ENCODE measurements at places on chromosomes 12 and 14. TPM values are rescaled to one million over a fixed set of nuclear protein-coding genes. Genes with fewer than 3 reads are reported as not detected.

Gene ZNF839
- 7.7 TPM for total RNA-seq

Gene C12orf54
- not detected for total RNA-seq

Gene TCL1A
- total RNA-seq = not detected

Gene FBXW8
- 13.9 TPM for total RNA-seq

Gene KSR2
- not detected for total RNA-seq

Gene ANKS1B
- total RNA-seq = 37.0 TPM

Gene ESPL1
- 0.49 TPM for total RNA-seq

Gene CLEC4D
- 1.4 TPM for total RNA-seq

Gene DUSP16
- total RNA-seq = 27.4 TPM

Gene CHURC1
- total RNA-seq = 80.4 TPM

Gene FAIM2
- 16.4 TPM for total RNA-seq

DNA sequence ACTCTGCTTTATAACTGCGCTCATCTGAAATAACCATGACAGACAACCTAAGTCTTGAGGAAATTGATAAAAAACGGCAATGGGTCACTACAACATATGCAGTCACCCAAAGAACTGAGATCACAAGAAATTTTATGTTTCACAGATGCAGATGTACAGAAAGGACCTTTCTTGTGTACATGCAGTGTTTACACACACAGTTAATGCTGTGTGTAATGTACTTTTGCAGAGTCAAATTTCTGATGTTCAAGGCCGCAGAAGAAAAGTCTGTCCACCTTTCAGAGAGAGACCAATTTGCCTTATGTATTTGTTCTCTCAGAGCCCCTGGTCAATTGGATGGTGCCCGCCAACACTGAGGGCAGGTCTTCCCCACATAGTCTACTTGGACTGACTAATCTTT is 23.0 kb upstream of the TBK1 start:
- no peak for DNase-seq
- peaks cover 5% of the 10 kb centered on the region for H3K36me3 ChIP-seq
- H3K27me3 ChIP-seq = no peaks in the 10 kb centered on the region

GRCh38 chr12:3752741-3753486 is at the start of gene CRACR2A:
CRACR2A (minus strand) TSS chr12:3753109; CDS start chr12:3696999, 56,110 bp downstream.
- H3K36me3 ChIP-seq = no peaks in the 10 kb centered on the region
- no peaks in the 10 kb centered on the region for H3K4me1 ChIP-seq
- DNase-seq = peak; percentile 88
- no peaks in the 10 kb centered on the region for H3K27me3 ChIP-seq
- H3K4me3 ChIP-seq = no peak within 1 kb of the TSS

GRCh38 chr12:45619736-45620135 is 109.8 kb upstream of the ARID2 start:
- no peak overlapping the region for H3K27ac ChIP-seq
- no peak for DNase-seq
- no peaks in the 10 kb centered on the region for H3K36me3 ChIP-seq
- no peaks in the 10 kb centered on the region for H3K27me3 ChIP-seq

GRCh38 chr14:67436006-67436866 is 24.3 kb upstream of the PLEK2 start:
- no peaks in the 10 kb centered on the region for H3K27me3 ChIP-seq
- H3K4me1 ChIP-seq = no peaks in the 10 kb centered on the region
- DNase-seq = no peak
- no peak overlapping the region for H3K27ac ChIP-seq
- no peak overlapping the region for H3K4me3 ChIP-seq
- no peaks in the 10 kb centered on the region for H3K36me3 ChIP-seq

DNA sequence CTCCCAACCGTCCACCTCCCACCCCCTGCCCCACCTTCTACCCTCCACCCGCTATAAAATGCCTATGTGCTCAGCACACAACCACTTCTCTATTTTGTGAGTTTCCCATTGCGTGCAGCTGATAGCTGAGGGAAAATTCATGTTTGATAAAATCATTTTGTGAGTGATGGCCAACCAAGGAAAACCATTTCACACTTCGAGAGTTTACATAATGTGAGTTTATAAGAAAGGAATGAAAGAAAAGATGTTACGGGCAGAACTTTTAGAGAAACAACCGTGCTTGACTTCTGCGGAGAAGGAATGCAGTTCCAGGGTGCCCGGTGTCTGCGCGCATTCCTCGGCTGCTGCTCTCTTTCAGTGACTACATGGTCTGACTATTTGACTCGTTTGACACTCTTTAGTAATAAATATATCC is 140.9 kb downstream of the EFCAB11 start:
- no peak overlapping the region for H3K4me3 ChIP-seq
- H3K27ac ChIP-seq = peak overlapping the region; percentile 41
- no peaks in the 10 kb centered on the region for H3K36me3 ChIP-seq
- H3K27me3 ChIP-seq = no peaks in the 10 kb centered on the region
- no peaks in the 10 kb centered on the region for H3K4me1 ChIP-seq

DNA sequence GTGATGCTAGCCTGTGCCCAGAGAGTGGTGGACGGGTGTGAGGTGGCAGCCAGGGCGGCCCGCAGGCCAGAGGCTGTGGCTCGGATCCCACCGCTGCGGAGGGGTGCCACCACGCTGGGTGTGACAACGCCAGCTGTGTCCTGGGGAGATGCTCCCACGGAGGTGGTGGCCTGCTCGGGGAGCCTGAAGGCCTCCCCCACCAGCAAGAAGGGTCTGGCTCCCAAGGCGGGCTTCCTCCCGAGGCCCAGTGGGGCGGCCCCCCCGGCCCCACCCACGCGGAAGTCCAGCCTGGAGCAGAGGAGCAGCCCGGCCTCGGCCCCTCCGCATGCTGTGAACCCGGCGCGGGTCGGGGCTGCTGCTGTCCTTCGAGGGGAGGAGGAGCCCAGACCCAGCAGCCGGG is 38.2 kb downstream of the KIF26A start:
- H3K27me3 ChIP-seq = no peaks in the 10 kb centered on the region
- H3K4me1 ChIP-seq = no peaks in the 10 kb centered on the region
- no peak overlapping the region for H3K4me3 ChIP-seq
- H3K36me3 ChIP-seq = no peaks in the 10 kb centered on the region
- no peak for DNase-seq
- no peak overlapping the region for H3K27ac ChIP-seq

DNA sequence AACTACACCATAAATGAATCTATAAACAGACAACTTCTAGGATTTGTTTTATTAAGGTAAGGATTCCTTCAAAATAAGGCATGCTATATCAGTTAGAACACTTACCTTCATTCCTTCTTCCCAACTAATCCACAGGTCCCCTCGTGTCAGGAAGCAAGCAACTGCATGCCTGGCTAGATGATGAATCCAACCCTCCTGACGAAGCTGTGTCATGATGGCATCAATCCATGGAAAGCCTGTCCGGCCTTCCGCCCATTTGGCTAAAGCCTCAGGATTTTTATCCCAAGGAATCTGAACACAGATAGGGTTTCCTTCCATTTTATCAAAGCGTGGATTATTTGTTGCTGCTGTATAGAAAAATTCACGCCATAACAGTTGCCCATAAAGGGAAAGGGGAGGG is 12.5 kb upstream of the MTERF2 start:
- H3K4me3 ChIP-seq = no peak overlapping the region
- H3K27ac ChIP-seq = no peak overlapping the region
- no peak for DNase-seq

DNA sequence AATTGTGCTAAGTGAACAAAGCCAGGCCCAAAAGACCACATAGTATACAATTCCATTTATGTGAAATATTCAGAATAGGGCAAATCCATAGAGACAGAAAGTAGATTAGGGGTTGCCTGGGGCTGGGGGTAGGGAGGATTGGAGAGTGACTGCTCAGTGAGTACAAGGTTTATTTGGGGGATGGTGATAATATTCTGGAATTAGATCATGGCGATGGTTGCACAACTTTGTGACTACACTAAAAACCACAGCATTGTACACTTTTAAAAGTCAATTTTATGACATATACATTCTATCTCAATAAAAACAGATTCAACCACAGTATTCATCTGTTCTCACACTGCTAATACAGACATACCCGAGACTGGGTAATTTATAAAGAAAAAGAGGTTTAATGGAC is 68.7 kb upstream of the MAP1LC3B2 start:
- H3K36me3 ChIP-seq = no peaks in the 10 kb centered on the region
- no peaks in the 10 kb centered on the region for H3K4me1 ChIP-seq
- peaks cover 1% of the 10 kb centered on the region for H3K27me3 ChIP-seq
- no peak for DNase-seq

GRCh38 chr12:99495799-99496198 is 151.8 kb upstream of the GARIN6 start:
- no peak overlapping the region for H3K27ac ChIP-seq
- H3K4me3 ChIP-seq = no peak overlapping the region
- no peaks in the 10 kb centered on the region for H3K4me1 ChIP-seq
- H3K36me3 ChIP-seq = no peaks in the 10 kb centered on the region
- DNase-seq = no peak

DNA sequence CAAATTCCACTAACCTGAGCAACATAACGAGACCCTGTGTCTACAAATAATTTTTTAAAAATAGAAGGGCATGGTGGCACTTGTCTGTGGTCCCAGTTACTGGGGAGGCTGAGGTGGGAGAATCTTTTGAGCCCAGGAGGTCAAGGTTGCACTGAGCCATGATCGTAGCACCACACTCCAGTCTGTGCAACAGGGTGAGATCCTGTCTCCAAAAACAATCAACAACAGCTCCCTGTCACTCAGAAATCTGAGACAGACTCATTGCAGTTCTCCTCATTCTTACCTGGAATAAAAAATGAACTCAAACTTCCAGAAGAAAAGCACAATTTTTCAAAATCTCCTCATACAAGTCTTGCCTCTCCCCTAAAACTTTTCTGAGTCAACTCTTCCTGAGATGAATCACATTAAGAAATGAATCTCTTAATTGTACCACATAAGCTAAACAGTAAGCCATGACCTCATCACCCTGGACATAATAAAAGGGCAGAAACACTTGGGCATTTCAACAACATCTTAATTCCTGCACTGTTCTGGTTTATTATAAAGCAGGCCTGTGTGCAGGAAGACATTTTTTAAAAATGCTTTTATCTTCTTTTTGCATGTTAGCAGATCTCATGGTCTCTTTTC is 214.3 kb upstream of the CDKN3 start:
- no peaks in the 10 kb centered on the region for H3K27me3 ChIP-seq
- H3K27ac ChIP-seq = no peak overlapping the region
- no peak overlapping the region for H3K4me3 ChIP-seq
- no peak for DNase-seq
- no peaks in the 10 kb centered on the region for H3K4me1 ChIP-seq

GRCh38 chr12:125092872-125093680 is 27.8 kb downstream of the AACS start:
- no peaks in the 10 kb centered on the region for H3K36me3 ChIP-seq
- H3K27me3 ChIP-seq = no peaks in the 10 kb centered on the region
- no peaks in the 10 kb centered on the region for H3K4me1 ChIP-seq
- no peak overlapping the region for H3K27ac ChIP-seq
- no peak for DNase-seq
- H3K4me3 ChIP-seq = no peak overlapping the region

GRCh38 chr14:79421811-79422210 is 789.5 kb downstream of the DIO2 start:
- H3K4me3 ChIP-seq = no peak overlapping the region
- no peaks in the 10 kb centered on the region for H3K36me3 ChIP-seq
- H3K27me3 ChIP-seq = no peaks in the 10 kb centered on the region
- no peak for DNase-seq
- H3K27ac ChIP-seq = no peak overlapping the region

GRCh38 chr12:662566-663292 is 516 bp downstream of the NINJ2 start:
- H3K27me3 ChIP-seq = no peaks in the 10 kb centered on the region
- H3K36me3 ChIP-seq = no peaks in the 10 kb centered on the region
- no peak overlapping the region for H3K27ac ChIP-seq
- no peak for DNase-seq

- H3K27ac ChIP-seq = no peak overlapping the region
- no peaks in the 10 kb centered on the region for H3K27me3 ChIP-seq
- peaks cover 2% of the 10 kb centered on the region for H3K4me1 ChIP-seq
- no peak for DNase-seq
- no peaks in the 10 kb centered on the region for H3K36me3 ChIP-seq
These were observed 30.7 kb downstream of the MAP4K5 start for GRCh38 chr14:50501642-50502041.

DNA sequence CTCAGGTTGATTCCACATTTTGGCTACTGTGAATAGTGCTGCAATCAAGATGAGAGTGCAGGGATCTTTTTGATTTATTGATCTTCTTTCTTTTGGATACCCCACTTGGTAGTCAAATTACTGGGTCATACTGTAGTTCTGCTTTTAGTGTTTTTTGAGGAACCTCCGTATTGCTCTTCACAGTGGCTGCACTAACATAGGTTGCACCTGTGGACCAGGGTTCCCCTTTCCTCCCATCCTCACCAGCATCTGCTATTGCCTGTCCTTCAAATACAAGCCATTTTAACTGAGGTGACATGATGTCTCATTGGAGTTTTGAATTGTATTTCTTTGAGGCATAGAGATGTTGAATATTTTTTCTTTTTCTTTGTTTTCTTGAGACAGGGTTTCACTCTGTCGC is 152.5 kb upstream of the TMEM132C start:
- DNase-seq = no peak
- H3K4me1 ChIP-seq = no peaks in the 10 kb centered on the region
- no peak overlapping the region for H3K27ac ChIP-seq
- H3K4me3 ChIP-seq = no peak overlapping the region
- no peaks in the 10 kb centered on the region for H3K27me3 ChIP-seq
- no peaks in the 10 kb centered on the region for H3K36me3 ChIP-seq

DNA sequence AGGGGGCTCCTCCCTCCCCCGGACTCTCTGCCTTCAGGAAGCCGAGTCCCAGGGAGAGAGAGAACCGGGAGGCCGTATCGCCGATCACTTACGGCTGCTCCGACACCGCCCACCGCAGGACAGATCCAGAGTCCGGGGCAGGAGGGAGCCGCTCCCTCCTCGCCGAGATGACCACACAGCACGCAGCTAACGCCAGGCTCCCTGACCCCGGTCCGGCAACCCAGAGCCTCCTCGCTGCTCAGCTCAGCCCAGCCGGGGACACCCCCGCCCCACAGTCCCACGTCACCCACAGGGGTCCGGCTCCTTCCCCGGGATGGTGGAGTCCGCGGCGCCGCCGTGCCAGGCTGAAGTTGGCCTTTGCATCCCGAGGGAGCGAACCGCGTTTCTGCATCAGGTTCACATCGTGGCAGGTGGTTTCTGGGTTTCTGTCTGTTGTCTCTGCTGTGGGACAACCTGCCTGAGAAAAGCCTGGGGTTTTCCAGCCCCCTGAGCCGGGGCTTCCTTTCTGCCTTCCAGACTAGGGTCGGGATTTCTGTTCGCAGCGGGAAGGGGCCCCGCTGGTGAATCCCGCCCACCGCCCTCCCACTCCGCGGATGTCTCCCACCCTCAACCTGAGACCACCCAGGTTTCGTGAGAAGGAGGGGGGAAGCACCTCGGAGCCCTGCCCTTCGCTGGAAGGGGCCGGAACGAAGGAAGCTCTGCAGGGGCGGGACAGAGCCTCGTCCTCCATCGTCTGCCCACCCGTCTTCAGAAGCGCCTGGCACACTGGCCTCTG is 61.2 kb downstream of the NOC4L start:
- H3K27me3 ChIP-seq = no peaks in the 10 kb centered on the region
- H3K4me1 ChIP-seq = no peaks in the 10 kb centered on the region

DNA sequence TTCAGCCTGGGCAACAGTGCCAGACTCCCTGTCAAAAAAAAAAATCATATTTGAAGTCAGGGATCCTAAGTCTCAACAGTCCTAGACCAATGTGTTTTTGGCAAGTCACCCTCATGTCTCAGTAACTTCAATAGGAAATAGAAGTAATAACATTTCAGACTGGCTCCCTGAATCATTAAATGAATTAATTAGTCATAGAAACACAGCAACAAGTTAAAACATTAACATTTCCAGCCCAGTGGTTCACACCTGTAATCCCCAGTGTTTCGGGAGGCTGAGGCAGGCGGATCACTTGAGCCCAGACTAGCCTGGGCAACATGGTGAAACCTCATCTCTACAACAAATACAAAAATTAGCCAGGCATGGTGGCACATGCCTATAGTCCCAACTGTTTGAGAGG is 125.2 kb downstream of the GTF2A1 start:
- H3K4me3 ChIP-seq = no peak overlapping the region
- H3K27ac ChIP-seq = no peak overlapping the region
- no peaks in the 10 kb centered on the region for H3K27me3 ChIP-seq
- H3K4me1 ChIP-seq = no peaks in the 10 kb centered on the region
- no peaks in the 10 kb centered on the region for H3K36me3 ChIP-seq
